Cortex of kidney (tissue), 1 donor: ENCODE measurements at places on chromosomes 3 and 15.

DNA sequence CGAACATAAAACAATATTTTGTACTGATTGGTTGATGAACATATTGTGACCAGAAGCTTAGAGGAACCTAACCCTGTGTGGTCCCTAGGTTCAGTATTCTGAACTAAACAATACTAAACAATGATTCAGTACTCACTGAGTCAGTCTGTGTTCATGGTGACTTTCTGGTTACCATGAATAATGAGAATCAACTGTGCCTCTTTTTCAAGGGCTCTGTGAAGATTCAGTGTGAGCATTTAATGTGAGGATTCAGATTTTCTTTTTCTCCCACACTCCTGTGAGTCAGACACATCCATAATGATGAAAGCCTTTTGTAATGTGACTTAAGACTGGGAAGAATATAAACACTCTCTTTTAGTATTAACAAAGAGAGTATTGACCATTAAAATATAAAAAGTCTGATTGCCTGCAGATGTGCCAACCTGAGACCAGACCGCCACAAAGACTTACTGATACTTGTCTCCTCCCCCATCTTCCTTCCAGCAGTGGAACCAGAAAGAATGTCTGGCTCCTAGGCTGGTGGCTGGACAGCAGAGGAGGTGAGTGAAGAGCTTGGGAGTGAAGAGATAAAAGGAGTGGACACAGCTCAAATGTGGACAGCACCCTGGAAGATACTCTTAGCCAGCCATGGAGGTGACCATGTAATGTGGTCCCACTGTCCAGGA, 17.6 kb upstream of the ACTL6A start:
- DNase-seq: no peak

- DNase-seq: no peak
These were observed 3.8 kb downstream of the SCAMP2 start for GRCh38 chr15:74869372-74869725.

DNA sequence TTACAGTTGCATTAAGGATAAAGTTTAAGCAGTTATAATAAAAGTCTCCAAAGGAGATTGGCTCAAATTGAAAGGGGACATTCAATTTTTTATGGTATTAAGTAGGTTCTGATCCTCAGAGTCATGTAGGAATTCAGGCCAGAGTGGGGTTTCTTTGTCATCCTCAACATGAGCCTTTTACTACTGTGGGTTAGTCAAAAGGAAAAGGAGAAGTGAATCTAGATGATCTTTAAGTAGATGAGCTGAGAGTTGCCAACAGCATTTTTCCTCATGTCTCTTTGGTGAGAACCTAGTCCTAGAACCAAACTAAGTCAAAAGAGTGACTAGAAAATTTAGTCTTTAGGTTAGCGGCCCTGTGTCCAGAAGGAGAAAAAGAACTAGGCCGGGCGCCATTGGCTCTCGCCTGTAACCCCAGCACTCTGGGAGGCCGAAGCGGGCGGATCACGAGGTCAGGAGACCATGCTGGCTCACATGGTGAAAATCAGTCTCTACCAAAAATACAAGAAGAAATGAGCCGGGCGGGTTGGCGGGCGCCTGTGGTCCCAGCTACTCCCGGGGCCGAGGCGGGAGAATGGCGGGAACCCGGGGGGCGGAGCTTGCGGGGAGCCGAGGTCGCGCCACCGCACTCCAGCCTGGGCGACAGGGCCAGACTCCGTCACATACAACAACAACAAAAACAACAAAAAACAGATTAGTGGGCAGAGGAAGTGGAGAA, 4.2 kb upstream of the CHL1 start:
- no peak for DNase-seq

- DNase-seq: no peak
These were observed 15.2 kb upstream of the GBE1 start for GRCh38 chr3:81776643-81777042.
